ENCODE measurements at places on chromosomes 11 and 22. TPM values are rescaled to one million over a fixed set of nuclear protein-coding genes. Genes with fewer than 3 reads are reported as not detected.

The CHRNA10 gene
- total RNA-seq = 1.0 TPM

- H3K27me3 ChIP-seq = no peaks in the 10 kb centered on the region
- H3K4me3 ChIP-seq = no peak overlapping the region
- no peak for DNase-seq
- no peaks in the 10 kb centered on the region for H3K36me3 ChIP-seq
Observed at GRCh38 chr11:127345819-127346459, 345.4 kb upstream of the KIRREL3 start.

GRCh38 chr11:76186776-76187279 is 19.5 kb downstream of the WNT11 start:
- H3K4me3 ChIP-seq = no peak overlapping the region
- H3K36me3 ChIP-seq = no peaks in the 10 kb centered on the region
- DNase-seq = no peak

The OR51B2 gene
- not detected for total RNA-seq

DNA sequence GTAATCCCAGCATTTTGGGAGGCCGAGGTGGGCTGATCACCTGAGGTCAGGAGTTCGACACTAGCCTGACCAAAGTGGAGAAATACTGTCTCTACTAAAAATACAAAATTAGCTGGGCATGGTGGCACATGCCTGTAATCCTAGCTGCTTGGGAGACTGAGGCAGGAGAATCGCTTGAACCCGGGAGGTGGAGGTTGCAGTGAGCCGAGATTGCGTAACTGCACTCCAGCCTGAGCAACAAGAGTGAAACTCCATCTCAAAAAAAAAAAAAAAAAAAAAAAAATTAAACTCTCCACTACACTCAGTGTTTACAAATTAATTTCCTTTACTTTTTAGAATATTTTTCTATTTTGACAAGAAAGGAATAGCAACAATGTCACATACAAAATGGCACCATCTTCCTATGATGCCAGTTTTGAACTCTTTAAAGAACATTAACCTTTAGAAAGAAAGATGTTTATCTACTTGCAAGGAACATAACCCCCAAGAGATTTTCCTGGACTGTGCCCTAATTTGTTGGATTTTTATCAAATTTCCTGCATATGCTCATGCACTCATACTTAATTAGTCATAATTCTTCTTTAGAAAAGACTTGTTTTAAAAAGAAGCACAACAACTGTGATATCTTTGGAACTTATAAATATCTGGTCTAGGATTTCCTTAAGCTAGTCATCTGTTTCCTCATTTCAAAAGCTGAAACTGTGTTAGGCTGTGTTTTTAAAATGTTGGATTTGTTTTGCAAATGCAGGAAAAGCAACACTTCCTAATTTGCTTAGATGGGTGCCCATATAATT is 22.6 kb upstream of the HIPK3 start:
- no peak overlapping the region for H3K4me3 ChIP-seq
- H3K4me1 ChIP-seq = no peaks in the 10 kb centered on the region
- no peaks in the 10 kb centered on the region for H3K27me3 ChIP-seq
- H3K36me3 ChIP-seq = no peaks in the 10 kb centered on the region
- H3K27ac ChIP-seq = no peak overlapping the region

DNA sequence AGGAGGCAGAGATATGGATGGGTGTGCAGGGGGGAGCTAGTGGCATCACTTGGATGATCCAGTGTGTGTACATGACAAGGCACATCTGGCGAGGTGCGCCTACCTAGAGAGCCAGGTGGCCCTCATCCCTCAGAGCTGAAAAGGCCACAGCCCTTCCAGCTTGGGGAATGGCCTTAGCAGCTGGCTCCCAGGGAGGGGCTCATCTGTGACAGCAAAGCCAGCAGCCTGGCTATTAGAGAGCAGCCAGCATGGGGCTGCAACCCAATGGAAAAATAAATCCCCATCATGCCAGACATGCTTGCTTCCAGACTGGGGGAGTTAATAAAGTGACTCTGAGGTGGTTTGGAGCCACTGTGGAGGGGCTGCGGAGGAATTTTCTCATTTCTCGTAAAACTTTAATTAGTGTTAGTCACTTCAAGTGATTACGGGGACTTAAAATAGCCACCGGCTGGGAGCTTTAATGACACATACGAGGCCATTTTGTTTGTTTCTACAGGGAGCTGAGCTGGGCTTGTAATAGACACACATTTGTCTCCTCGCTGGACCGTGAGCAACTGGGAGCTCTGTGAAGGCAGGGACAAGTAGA is 111.2 kb upstream of the ALX4 start:
- no peak for DNase-seq
- no peak overlapping the region for H3K4me3 ChIP-seq
- H3K27me3 ChIP-seq = no peaks in the 10 kb centered on the region
- H3K4me1 ChIP-seq = no peaks in the 10 kb centered on the region

The PKNOX2 gene
- 7.7 TPM for total RNA-seq

DNA sequence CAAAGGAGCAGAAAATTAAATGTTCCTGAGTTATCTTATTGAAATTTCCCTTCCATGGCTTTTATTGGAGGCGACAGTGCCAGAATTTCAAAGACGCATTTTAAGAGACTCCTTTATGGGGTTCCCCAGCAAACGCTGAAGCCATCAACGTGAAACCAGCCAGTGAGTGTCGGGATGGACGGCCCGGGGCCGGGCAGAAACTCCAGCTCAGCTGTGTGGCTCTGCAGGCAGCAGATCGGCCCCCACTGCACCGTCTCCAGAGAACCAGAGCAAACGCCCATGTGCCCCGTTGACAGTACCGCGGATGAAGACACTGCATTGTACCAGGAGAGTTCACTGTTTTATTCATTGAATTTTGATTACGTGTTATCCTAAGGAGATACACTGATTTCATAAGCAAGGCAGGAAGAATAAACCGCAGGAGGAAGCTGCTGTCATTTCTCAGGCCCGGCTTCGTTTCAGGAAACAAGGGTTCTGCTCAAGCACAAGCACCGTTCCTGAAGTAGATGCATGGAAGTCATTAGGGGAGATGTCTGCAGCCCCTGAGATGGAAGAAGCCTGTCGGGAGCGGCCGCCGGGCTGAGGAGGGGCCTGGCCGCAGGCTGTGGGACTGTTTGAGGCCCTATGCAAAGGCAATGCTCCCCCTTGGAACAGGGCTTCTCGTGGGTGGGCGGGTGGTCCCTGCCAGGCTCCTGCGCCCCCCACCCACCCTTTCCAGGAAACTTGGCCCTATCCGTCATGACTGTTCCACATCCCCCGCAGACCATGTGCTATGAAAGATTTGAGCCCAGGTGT is 639.7 kb downstream of the TBC1D22A start:
- DNase-seq = peak; percentile 63
- H3K27me3 ChIP-seq = no peaks in the 10 kb centered on the region
- no peak overlapping the region for H3K27ac ChIP-seq
- no peak overlapping the region for H3K4me3 ChIP-seq
- no peaks in the 10 kb centered on the region for H3K36me3 ChIP-seq

Measured in aorta (tissue), 5 donors.